ENCODE measurements at places on chromosomes 12 and 14. TPM values are rescaled to one million over a fixed set of nuclear protein-coding genes. Genes with fewer than 3 reads are reported as not detected.

COX8C gene
- not detected for total RNA-seq

NPAS3 gene
- 4.4 TPM for total RNA-seq

CLEC4D gene
- 0.31 TPM for total RNA-seq

G2E3 gene
- total RNA-seq = 32.4 TPM

GALNT6 gene
- 14.4 TPM for total RNA-seq

- DNase-seq = no peak
These were observed 491.7 kb downstream of the SNAPC1 start for GRCh38 chr14:62253911-62254310.

GRCh38 chr14:24068711-24069410 lies 2.5 kb upstream of the CPNE6 start:
- DNase-seq = no peak

- no peak for DNase-seq
These were observed 271.6 kb upstream of the RTL1 start for GRCh38 chr14:101174980-101175606.

Measured in tongue (tissue), 3 donors.